ENCODE measurements at places on chromosomes 1 and 21.
A peak's percentile ranks its signal among the peaks of the same experiment; 100 is the strongest.

DNA sequence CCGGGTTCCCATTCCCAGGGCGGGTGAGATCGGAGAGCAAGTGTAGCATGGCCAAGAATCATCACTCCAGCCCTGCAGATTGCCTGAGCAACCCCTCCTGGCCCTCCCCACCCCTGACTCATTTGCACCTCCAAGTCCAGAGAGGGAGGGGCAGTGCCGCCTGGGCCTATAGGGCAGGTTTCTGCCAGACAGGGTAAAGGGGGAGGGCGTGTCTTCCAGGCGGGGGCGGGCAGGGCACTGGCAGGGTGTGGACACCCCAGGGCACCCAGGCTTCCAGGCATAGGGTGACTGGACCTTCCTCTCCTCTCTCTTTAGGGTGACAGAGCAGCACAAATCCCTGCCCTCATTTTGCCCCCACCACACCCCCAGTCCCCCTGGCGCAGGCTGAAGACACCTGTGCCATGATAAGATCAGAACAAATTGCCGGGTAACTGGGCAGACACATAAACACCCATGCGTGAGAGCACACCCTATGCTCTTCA lies 3.2 kb upstream of the CRYBG2 start:
- no peak for DNase-seq

GRCh38 chr1:160520582-160520981 lies 2.5 kb downstream of the SLAMF6 start:
- no peak for DNase-seq

DNA sequence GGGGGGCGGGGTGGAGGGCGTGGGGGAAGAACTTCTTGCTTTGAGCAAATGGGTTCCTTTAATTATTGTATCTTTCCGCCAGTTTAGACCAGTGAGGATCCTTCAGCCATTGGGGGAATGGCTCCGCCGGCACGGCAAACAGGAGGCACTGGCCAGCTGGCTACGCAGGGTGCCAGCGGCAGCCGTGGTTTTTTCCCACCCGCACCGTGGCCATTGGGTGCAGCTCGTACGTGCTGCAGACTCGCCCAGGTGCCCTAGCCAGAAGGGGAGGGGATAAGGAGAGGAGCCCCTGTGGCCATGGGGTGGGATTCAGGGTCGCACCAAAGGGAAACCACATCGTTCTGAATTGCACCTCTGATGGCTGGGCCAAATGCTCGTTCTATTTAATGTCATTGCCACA lies 65.6 kb downstream of the RGSL1 start:
- no peak for DNase-seq

DNA sequence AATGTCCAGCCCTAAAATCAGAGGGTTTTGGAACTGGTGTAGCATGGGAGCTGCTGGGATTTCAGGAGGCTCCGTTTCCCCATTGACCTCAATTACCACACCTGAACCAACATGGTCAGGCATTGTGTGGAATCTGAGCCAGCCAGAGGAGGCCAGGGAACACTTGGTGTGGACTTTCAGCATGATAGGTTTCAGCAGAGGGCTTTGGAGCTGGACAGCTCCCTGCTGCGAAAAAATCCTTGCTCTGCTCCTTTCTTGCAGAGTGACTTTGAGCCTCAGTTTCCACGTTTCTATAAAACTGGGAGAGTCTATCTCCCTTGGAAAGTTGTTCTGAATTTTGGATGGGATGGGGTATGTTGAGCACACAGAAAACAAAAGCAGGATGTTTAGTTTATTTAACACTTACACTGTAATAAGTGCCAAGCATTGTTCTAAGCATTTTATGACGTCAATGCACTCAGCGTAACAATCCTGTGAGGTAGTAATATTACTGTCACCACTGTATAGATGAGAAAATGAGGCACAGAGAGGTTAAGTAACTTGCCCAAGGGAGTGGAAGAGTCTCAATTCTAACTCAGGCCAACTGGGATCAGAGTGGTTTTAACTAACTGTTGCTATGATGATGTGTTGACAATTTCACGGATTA lies 168.0 kb downstream of the GRIK3 start:
- no peak for DNase-seq

DNA sequence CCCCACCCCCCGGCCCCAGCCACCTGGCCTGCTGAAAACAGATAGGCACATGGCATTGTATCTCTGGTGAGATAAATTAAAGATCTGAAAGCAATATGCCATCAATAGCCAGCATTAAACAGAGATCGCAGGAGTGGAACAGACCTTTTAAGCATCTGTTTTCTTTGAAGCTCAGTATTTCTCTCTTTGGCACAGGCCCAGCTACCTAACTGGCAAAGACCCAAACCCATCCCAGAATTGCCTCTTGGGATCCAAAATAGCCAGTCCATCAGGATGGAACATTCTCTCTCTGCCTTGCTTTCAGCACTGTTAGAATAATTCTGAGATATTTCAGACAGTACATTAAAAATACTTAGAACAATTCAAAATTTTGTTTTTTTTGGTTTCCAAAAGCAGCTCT lies 46.0 kb downstream of the KCNJ6 start:
- no peak for DNase-seq

- no peak for DNase-seq
Observed at GRCh38 chr1:43526002-43526401, 4.7 kb upstream of the PTPRF start.

GRCh38 chr1:172269084-172269483 lies 151.4 kb upstream of the C1orf105 start:
- no peak for DNase-seq

DNA sequence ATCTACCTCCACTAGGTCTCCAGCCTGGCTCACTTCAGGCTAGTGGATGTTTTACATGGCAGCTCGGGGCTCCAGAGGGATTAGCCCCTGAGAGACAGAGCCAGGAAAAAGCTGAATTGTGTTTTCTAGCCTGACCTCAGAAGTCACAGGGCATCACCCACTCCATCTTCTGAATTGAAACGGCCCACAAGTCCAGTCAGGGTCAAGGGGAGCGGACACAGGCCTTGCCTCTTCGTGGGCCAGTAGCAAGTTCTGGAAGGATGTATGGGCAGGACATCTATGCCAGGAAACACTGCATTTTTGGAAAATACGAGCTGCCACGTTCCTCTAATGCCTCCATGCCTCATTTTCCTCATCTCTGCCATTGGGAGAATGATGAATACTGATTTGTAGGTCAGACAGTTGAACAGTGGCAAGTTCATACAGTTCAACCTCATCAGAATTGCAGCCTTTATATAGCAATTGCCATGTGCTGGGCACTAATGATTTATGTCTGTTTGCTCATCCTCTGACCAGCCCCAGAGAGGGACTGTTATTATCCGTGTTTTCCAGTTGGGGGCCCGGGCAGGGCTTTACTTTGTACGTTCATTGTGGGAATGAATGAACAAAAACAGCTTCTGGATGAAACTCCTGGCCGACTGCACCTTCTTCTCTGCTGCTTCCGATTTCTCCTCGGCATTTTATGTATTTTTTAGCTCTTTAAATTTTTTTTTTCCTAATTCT lies 23.2 kb upstream of the PCBP3 start:
- no peak for DNase-seq

DNA sequence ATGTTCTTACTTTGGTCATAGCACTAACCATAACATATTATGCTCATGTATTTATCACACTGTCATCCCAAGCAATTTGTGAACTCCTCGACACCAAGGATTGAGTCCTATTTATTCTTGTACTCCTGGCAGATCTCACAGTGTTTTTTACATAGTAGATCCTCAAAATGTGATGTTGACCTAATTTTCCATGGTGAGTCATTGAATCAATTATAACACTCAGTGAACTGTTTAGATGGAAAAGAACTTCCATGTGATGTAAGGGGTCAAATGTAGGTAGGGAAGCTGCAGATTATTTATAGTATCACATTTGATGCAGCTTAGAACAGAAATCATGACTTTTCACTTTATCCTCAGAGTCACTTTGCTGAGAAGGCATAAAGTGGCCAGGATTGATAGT lies 281.9 kb upstream of the ADAMTS5 start:
- DNase-seq, result no peak

GRCh38 chr1:198640174-198640573 lies 1.3 kb downstream of the PTPRC start:
- no peak for DNase-seq

DNA sequence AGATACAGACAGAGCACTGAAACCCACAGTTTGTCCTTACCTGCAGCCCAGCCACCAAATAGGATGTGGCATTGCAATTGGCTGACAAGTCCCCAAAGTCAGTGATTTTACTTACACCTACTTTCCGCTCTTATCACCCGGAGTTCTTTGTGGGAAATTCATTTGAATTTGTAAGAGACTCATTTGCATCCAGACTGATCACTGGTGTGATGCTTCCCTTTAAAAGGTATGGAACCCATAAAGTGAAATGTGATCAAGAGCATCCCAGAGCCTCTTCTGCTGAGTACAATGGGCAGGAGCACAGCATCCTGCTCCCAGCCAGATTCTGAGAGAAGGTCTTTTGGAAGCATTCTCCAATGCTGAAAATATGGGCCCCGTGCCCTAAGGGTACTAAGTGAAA lies 161.4 kb downstream of the DAB1 start:
- no peak for DNase-seq

DNA sequence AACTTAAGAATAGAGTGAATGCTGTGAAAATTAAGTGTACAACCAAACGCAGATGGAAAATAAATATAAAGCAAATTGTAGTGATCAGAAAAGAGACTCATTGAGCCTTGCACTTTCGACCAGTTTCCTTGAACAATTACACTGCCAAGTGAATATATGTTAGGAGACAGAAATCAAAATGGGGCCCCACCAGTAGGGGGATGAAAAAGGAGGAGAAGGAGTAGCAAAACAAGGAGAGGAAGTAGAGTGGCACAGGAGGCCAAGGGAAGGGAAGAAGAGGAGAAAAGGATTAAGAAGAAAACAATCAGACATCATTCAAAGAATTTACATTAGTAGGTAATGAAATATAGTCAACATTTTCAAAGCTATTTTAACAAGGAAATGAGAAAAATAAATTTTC lies 1770.6 kb downstream of the PLA2G4A start:
- DNase-seq, result no peak

- DNase-seq, result no peak
Observed at GRCh38 chr21:20010691-20011200, 987.5 kb upstream of the NCAM2 start.

DNA sequence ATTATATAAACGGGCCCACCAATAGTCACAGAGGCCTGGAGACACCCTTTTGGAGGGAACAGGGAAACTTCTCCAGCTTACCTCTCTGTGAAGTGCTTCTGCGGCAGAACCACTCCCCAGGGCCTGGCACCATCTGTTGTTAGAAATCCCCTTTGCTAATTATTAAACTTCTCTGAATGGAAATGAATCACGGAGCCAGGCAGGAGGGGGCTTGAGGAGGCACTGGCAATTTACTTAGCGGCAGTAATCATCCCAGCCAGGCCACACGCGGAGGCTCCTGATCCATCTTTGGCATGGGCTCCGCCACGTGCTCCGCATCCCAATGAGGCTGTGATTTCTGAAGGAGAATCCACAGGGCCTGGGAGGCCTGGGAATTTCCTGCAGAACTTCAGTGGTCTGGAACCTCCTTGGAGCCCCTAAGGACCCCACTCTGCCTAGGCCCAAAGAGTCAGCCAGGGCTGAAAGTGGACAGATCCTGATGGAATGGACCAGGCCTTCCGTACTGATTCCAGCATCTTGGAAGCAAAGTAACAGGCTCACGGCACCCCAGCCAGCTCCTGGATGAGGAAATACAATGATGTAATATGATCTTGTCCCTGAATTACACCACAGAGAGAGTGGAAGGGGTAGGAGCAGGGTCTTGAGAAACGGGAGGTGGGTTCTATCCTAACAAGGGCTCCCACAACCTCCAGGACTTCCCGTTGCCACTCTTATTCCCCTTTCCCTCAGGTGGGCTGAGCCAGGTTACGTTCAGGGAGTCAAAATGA lies 62.3 kb downstream of the GRIK3 start:
- no peak for DNase-seq

DNA sequence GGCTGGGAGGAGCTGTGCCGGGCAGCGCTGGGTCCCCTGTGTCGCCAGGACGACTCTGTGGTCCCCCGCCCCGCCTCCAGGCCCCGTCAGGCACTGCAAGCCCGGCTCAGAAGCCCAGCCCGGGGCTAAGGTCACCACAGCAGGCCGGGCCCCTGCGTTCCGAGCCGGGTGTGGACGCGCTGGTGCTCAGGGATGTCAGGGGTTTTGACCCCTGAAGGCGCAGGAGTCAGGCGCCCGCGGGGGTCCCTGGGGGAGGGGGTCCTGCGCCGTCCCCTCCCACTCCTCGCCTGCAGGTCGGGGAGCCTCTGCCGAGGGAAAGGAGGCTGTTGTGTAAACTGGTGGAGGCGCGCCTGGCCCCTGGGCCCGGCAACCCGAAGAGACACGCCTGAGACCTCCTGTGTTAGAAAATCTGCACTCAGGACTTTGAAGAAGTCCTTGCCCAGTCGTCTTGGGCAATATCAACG lies 23.7 kb upstream of the TMEM54 start:
- peak; percentile 72 for DNase-seq

GRCh38 chr1:154867064-154867825 lies 2.8 kb downstream of the KCNN3 start:
- DNase-seq, result no peak

Data from glutamatergic neuron (in vitro differentiated cells).